ENCODE measurements at places on chromosomes 12 and 14. TPM values are rescaled to one million over a fixed set of nuclear protein-coding genes. Genes with fewer than 3 reads are reported as not detected.

The CPNE6 gene
- not detected for polyA plus RNA-seq

The NID2 gene
- 71.7 TPM for polyA plus RNA-seq

DNA sequence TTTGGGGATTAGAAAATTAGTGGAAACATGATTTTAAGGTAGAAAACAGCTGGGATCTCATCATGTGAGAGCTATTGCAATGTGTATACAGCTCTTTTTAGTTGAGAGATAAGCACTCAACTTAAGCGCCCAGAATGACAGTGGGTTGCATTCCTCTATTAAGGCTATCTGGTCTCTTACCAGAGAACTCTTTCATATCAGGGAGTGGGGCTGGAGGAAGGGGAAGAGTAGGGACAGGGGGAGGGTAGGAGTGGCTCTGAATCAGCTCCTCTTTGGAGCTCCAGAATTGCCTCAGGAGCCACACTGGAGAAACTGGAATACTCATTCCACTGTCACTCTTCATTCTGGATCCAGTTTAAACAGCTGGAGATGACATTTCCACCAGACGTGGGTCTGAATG is 9.2 kb upstream of the PLEKHG3 start:
- no peak for DNase-seq

- DNase-seq: no peak
Observed at GRCh38 chr14:22593189-22593588, 4.2 kb upstream of the DAD1 start.

DNA sequence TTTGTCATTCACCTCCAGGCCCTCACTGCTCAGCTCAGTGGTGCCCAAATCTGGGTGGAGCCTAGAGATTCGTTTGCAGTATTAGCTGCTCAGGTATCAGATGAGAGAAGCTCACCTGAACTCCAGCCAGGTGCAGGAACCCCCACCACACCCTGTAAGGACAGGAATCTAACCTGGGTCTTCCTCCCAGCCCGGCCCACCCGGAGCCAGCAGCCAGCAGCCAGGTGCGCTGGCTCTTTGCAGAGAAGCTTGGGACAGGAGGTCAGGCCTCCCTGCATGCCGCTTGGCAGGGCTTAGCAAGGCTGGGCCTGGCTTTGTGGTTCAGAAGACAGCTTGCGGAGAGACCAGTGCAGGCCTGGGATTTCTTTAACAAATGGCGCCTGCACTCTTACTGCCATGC is 125.6 kb upstream of the MYL2 start:
- DNase-seq: no peak
